ENCODE measurements at places on chromosomes 3 and 15.

DNA sequence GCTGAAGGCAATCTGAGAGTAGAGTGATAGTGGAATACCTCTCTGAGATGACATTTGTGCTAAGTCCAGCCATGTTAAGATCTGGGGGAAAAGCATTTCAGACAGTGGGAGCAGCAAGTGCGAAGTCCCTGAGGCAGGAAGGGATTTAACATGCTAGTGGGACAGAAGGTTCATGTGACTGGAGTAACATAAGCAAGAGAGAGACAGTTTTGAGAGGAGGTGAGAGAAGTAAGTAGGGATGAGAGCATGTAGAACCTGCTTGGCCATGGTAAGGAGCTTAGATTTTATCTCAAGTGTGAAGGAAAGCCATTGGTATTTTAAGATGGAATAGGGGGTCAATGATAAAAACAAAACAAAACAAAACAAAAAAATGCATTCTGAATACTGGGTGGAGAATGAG lies 358.6 kb upstream of the KCNH8 start:
- no peak for DNase-seq

- DNase-seq: no peak
Observed at GRCh38 chr3:128427872-128428822, 38.5 kb downstream of the DNAJB8 start.

- DNase-seq: peak; percentile 38
Observed at GRCh38 chr3:115989684-115990421, 366.5 kb downstream of the GAP43 start.

GRCh38 chr3:172125963-172126457 lies 86.6 kb downstream of the FNDC3B start:
- DNase-seq: peak; percentile 78

- peak; percentile 64 for DNase-seq
Observed at GRCh38 chr3:150761831-150762661, 923 bp downstream of the SIAH2 start.

GRCh38 chr15:67840749-67841512 lies 1.1 kb upstream of the RNU6-1 start:
- peak; percentile 62 for DNase-seq

- DNase-seq: peak; percentile 52
Observed at GRCh38 chr3:114746502-114746901, 400.6 kb downstream of the ZBTB20 start.

GRCh38 chr3:73052857-73053256 lies 8.6 kb upstream of the EBLN2 start:
- no peak for DNase-seq

DNA sequence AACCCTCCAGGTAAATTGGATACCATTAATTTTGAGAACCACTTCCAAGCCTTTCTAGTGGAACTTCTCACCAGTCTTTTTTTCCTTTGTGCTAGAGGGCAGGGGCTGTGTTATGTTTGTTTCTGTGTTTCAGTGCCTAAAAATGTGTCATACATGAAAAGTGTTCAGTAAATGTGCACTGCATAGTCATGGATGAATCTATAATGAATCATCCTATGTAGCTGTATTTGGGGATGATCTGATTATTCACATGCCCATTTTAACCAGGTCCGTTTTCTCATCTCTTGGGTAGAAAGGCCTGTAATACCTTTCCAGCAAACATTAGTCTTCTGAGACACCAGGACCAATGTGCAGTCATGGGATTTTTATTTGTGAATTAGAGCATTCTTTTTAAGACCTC lies 583.0 kb upstream of the GOLIM4 start:
- no peak for DNase-seq

DNA sequence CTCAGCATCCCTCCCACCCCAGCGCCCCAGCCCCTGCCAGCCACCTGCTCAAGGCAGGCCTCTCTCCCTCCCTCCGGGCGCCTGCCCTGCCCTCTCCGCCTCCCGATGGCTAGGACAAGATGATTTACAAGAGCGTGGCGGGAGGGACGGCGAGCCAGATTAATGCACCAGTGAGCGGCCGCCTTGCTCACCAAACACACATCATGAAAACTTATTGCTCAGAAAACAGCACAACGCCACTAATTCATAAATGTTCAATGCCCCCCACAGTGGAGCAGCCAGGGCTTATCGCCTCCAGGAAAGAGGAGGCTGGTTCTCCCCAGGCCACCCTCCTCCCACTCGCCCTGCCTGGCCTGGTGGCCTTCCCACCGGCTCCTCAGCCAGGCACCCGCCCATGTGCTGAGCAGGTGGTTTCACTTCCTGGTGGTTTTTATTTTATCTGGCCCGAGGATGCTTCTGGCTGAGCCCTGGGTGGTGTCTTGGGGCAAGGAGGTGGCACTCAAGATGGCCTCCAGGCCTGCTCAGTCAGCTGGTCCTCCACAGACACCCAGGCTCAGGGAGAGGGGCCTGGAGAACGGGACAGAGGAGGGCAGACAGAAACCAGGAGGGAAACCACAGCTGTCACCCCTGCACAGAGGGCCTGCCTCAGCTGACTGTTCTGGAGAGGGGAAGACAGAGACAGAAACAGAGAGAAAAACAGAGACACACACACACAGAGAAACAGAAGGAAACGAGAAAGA lies 284.9 kb downstream of the UACA start:
- DNase-seq: no peak

DNA sequence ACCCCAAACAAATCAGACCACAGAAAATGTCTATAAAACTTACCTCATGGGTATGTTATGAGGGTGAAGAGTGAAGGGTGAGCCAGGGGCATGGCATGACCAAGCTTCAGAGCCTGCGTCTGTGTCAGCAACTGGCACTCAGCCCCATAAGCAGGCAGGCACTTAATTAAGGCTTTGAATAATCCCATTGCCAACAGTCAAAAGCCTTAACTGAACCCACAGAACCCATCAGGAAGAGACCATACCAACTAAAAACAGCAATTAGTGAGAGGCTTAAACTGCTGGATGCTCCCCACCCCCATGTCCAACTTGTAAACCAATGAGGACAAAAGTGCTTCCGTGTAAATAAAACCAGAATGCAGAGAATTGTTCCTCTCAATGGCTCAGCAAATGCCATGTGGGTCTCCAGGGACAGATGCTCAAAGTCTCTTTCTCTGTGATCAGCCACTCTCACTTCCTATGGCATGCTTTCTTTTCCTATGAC lies 126.0 kb downstream of the MYLK start:
- peak; percentile 33 for DNase-seq

DNA sequence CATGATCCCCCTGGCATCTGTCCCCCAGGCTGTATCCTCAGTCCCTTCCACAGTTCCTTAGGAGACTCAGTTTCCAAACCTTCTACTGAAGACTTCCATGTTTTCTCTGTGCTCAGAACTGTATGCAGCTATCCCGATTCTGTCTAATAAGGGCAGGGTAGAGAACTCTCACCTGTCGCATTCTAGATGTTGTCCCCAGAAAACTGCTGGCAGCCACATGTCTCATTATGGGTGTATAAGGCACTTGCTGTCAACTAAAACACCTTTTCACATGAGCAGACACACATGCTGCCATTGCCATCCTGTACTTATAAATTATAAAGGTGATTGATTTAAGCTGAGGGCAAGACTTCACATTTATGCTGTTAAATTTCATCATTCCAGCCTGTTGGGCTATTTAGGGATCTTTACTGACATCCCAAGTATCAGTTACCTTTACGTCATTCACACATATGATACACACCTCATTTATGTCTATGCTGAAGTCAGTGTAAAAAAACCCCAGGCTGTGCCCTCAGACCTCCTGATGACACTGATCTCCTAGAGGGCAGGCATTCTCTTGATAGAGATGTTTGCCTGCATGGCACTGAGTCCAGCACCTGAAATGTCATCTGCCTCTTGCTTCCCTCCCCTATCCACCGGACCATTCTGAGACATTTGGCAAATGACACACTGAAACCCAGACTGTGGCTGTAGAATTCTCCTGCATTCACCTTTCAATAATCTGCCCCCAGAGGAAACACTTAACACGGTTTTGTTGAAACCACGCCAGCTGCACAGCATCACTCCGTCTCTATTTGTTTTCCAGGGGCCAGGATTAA lies 35.8 kb downstream of the BTD start:
- DNase-seq: no peak

DNA sequence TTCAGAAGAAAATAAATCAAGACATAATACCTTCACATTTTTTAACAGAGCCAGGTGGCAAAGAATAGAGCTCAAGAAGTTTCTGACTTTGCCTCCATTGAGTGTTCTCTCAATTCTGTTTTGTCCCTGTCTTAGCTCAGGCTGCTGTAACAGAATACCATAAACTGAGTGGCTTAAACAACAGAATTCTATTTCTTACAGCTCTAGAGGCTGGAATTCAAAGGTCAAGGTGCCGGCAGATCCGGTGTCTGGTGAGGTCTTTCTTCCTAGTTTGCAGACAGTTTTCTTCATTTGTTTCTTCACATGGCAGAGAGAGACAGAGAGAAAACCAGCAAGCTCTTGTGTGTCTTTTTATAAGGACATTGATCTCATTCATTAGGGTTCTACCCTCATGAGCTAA lies 25.6 kb downstream of the IQCH start:
- no peak for DNase-seq

- no peak for DNase-seq
Observed at GRCh38 chr3:45347315-45348000, 40.9 kb upstream of the LARS2 start.

DNA sequence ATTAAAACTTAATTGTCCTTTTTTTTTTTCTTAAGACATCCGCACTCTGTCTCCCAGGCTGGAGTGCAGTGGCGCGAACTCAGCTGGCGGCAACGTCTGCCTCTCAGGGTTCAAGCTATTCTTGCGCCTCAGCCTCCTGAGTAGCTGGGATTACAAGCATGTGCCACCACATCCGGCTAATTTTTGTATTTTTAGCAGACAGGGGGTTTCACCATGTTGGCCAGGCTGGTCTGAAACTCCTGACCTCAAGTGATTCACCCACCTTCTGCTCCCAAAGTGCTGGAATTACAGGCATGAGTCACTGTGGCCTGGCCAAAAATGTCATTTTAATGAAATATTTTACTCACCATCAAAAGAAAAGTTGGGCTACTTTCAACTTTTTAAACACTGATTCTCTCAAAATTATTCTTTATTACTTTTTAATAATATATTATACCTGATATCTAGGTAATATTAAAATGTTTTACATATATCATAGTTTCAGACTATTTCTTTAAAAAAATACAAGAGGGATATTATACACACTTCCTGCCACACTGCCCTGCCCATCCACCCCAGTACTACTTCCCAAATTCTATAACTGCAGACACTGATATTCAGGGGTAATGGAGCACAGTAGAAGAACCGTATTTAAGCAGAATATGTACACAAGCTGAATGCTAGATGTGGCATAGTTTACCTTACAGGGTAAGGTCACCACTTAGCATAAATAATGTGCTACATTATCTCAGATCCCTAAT lies 723.9 kb upstream of the ZNF385D start:
- peak; percentile 9 for DNase-seq

- DNase-seq: no peak
Observed at GRCh38 chr15:101457696-101458095, 31.8 kb downstream of the PCSK6 start.

- DNase-seq: no peak
Observed at GRCh38 chr15:50176869-50177268, 5.1 kb upstream of the SLC27A2 start.

GRCh38 chr15:59917504-59918157 lies 86.5 kb upstream of the FOXB1 start:
- DNase-seq: peak; percentile 42

DNA sequence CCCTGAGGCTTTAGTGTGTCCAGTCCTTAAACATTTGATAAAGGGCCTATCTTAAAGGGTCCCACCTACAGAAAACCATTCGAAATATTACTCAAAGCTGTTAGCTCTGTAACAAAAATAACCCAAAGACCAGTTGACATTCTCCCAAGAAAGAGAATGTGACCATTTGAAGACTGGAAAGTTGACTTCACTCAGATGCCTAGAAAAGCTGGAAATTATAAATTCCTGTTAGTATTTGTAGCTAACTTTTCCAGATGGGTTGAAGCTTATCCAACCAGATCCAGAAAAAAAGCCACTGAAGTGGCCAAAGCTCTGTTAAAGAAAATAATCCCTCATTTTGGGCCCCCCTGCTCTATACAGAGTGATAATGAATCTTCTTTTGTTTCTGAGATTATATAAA lies 408.4 kb downstream of the PLOD2 start:
- DNase-seq: no peak

GRCh38 chr15:33150971-33151370 lies 43.5 kb downstream of the FMN1 start:
- DNase-seq: no peak

DNA sequence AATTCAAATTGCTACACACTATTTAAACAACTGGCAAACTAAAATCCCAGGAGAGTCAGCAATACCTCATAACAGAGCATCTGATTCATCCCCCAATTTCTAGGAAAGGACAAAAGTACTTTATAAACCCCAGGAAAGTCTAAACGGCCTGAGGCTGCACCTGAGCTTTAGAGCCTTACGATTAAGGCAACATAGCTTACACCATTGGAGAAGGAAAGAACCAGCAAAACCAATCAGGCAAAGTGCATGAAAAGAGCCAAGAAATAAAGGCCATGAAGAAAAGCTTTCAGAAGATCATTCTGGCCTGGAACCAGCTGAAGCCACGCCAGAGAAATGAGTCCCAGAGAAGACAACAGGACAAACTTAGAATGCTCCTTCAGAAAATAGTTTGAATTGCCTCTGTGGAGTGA lies 48.1 kb downstream of the PTPN9 start:
- peak; percentile 77 for DNase-seq

DNA sequence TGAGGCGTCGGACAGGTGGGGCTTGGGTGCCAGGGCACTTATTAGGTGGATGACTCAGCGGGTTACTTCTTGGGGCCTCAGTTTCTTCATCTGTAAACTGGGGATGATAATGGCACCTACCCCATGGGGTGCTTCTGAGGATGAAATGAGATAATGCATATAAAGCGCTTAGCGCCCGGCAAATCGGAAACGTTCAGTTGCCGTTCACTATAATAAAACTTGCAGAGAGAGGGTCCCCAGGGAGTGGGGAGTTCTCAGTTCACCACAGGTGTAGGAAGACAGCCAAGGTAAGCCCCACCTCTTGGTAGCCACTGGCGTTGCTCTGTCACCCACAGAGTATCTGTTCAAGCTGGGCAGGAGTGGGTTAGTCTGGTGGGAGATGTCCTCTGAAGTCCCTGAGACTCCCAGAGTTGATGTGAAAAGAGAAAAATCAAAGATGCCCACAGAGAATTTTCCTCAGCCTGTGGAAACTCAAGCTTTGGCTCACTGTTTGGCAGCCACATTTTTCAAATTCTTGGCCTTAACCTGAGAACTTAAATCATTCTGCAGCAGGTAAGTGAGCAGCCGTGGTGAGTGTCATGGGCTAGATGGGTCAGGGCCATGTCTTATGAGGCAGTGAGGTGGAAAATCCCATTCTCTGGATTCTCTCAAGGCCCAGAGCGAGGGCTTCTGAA lies 221.5 kb upstream of the BHLHE40 start:
- no peak for DNase-seq

DNA sequence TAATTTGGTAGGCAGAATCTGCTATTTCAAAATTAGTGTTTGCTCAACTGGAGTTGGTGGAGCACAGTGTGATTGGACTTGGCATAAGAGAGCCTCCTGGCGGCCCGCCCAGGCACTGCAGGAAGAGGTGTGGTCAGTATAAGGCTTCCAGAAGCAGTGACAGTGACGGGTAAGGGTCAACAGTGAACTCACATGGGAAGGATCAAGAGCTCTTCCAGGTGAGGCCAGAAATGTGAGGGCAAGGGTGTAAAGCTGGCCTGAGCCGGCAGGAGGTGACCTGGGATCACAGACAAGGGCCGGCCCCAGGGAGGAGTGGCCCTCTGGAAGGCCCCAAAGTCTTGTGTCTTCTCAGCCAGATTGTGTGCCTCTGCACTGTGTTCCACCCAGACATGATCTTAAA lies 93.2 kb upstream of the RNF7 start:
- DNase-seq: peak; percentile 72

Measured in fibroblast of the aortic adventitia (primary cell).